ENCODE measurements at places on chromosomes 3 and 15. TPM values are rescaled to one million over a fixed set of nuclear protein-coding genes. Genes with fewer than 3 reads are reported as not detected.

Gene SMCO1
- 0.79 TPM for total RNA-seq

Gene TUSC7
- total RNA-seq, result not detected

Gene TBL1XR1
- 138 TPM for total RNA-seq

Gene PP2D1
- total RNA-seq, result not detected

Gene SEMA4B
- 38.7 TPM for total RNA-seq

Gene SOX14
- not detected for total RNA-seq

Gene C15orf40
- total RNA-seq, result 11.7 TPM

Gene SPTBN5
- total RNA-seq, result 1.7 TPM

Gene SLC6A1
- 1.7 TPM for total RNA-seq

Gene CGNL1
- 23.5 TPM for total RNA-seq

Gene RAD51
- total RNA-seq, result 3.7 TPM

Gene PLSCR5
- total RNA-seq, result not detected

DNA sequence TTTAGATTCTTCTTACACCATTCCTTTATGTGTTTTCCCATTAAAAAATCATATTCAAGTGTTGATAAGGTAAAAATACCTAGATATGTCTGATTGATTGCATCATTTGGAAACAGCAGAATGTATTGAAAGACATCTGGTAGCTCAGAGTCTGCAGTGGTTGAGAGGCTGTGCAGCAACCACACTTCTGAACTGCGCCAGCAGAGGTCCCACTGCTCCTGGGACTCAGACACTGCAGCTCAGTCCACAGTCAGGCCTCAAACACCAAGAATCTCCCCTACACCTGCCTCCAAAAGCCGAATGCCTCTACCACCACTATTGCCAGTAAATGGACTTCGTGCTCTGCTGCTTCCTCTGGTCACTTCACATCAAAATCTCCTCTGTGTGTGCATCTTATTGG, 176.9 kb upstream of the LMCD1 start:
- DNase-seq, result peak; percentile 19

DNA sequence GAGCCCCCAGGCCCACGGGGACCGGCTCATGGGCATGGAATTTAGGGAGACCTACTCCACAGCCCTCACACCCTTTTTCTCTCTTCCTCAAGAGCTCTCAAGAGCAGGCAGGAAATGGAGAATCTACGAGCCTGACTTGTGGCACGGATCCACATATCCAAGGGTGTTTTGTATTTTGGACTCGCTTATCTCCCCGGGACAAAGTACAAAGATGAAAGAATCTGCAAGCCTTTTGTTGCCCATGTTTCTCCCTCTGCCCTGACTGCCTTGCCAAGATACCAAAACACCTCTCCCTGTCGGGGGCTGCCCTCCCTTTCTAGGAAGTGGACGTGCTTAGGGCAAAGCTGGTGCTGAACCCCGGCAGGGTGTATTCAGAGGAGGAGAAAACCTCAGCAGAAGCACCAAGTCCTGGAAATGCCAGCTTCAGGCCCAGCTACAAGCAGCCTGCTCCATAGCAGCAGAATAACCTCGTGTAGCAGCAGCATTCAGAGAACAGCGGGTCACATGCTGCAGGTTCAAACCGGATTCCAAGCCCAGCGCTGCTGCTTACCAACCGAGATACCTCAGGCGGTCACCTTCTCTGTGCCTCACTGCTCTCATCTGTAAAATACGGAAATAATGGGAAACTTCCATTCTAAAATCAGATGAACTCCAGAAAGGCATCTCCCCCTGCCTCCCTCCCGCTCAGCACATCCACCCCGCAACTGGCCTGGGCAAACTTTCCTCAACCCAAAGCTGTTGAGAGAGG, 35.2 kb downstream of the DNASE1L3 start:
- DNase-seq, result no peak

- peak; percentile 33 for DNase-seq
These were observed 302.9 kb downstream of the TLE3 start for GRCh38 chr15:69794645-69795469.

GRCh38 chr15:100311833-100312476, 29.8 kb downstream of the ADAMTS17 start:
- DNase-seq, result peak; percentile 72

- no peak for DNase-seq
These were observed 56.5 kb upstream of the GATA2 start for GRCh38 chr3:128549283-128550112.

GRCh38 chr15:66652806-66653205, 49.2 kb upstream of the SMAD6 start:
- no peak for DNase-seq

DNA sequence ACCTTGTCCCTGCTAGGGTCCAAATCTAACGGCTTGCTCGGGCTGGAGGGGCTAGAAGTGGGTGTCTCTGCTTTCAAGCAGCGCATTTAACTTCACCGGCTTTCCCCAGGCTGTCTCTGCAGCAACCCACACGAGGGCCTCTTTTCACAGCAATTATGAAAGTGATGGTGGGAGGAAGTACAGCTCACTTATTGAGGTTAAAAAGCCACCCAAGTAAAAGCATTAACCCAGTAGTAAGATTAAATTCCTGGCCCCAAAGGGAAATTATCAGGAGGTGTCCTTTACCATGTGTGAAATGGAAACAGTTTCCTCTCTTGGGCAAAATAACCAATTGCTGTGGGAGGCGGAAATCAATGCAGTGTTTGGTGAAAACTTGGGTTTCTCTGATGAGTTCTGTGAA, 41.1 kb downstream of the NGRN start:
- DNase-seq, result no peak

- no peak for DNase-seq
These were observed 12.7 kb downstream of the KLHL25 start for GRCh38 chr15:85782064-85782463.

DNA sequence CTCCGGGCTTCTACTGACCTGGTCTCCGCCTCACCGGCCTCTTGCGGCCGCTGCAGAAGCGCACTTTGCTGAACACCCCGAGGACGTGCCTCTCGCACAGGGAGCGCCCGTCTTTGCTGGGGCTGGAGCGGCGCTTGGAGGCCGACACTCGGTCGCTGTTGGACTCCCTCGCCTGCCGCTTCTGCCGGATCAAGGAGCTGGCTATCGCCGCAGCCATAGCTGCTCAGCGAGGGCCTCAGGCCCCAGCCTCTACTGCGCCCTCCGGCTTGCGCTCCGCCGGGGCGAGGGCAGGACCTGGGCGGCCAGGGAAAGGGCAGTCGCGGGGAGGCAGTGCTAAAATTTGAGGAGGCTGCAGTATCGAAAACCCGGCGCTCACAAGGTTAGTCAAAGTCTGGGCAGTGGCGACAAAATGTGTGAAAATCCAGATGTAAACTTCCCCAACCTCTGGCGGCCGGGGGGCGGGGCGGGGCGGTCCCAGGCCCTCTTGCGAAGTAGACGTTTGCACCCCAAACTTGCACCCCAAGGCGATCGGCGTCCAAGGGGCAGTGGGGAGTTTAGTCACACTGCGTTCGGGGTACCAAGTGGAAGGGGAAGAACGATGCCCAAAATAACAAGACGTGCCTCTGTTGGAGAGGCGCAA, 319.2 kb downstream of the FGF12 start:
- no peak for DNase-seq

DNA sequence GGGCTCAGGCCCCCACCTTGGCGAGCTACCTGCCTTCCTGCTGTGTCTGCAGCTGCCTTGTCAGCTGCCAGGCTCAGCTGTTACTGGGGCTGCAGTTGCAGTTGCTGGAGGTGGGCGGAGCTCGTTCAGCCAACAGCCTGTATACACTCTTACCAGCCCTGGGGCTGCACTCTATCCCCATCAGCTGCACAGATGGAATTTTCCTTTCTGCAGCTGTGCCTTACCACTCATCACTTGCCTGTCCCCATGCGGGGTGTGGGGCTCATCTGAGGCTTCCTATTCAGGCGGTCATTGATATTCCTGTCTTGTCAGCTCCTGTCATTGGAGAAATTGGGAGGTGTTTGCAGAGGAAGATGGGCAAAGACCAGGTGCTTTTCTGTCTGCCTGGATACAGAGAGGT, 9.1 kb upstream of the SYN2 start:
- DNase-seq, result no peak

- no peak for DNase-seq
These were observed 107.7 kb upstream of the RPL32 start for GRCh38 chr3:12948891-12949711.

DNA sequence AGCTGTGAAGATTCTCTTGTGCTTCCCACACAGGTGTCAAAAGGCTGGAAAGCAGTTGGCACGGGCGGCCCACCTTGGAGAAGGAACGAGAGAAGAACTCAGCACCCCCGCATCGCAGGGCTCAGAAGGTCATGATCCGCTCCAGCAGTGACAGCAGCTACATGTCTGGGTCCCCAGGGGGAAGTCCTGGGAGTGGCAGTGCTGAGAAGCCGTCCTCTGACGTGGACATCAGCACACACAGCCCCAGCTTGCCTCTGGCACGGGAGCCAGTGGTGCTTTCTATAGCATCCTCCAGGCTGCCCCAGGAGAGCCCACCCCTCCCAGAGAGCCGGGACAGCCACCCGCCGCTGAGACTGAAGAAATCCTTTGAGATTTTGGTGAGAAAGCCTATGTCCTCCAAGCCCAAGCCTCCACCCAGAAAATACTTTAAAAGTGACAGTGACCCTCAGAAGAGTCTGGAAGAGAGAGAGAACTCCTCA, 31.4 kb downstream of the STARD5 start:
- no peak for DNase-seq

- no peak for DNase-seq
These were observed 89.3 kb downstream of the ALCAM start for GRCh38 chr3:105456017-105456416.

DNA sequence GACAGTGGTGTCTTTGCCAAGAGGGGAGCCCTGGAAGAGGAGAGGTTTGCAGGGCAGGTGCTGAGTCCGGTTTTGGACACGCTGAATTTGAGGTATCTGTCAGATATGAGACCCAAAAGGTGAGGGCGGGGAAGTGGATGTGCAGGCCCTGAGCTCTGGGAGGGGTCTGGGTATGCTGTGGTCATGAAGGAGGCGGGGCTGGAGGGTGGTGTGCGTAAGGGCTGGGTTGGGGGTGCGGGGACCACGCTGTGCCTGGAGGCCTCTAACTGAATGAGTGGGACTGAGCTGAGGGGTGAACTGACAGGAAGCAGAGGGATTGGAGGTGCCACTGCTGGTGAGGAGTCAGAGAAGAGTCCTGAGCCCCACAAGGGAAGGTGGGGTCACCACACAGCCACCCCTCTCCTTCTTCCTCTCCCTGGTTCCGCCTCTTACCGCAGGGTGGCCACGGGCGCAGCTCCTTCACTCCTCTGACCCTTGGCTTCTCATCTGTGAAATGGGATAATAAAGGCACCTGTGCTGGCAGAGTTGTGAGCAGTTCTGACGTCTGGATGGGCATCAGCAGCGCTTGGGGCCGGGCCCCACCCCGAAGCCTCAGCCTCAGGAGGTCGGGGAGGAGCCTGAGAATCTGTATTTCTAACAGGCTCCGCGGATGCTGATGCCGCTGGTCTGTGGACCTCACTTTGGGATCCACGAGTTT, 28.8 kb downstream of the PSTPIP1 start:
- no peak for DNase-seq

- no peak for DNase-seq
These were observed 33.9 kb upstream of the CDCP1 start for GRCh38 chr3:45180051-45180450.

DNA sequence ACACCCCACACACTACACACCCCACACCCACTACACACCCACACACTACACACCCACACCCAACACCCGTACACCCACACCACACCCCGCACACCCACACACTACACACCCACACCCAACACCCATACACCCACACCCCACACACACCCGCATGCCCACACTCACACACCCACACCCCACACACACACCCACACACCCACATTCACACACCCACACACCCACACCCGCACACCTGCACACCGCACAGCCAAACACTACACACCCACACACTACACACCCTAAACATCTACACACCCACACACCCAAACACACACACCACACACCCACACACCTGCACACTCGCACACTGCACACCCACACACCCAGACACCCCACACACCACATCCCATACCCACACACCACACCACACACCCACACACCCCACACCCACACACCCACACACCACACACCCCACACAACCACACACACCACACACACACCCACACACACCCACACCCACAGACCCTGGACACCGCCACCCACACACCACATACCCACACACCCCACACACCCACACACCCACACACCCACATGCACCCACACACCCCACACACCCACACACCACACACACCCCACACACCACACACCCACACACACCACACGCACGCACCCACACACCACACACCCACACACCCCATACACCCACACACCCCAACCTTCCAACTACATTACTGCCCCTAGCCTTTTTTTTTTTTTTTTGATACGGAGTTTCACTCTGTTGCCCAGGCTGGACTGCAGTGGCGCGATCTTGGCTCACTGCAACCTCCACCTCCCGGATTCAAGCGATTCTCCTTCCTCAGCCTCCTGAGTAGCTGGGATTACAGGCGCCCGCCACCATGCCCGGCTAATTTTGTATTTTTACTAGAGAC, 16.9 kb downstream of the CEP19 start:
- no peak for DNase-seq

- DNase-seq, result no peak
These were observed 144.4 kb downstream of the UACA start for GRCh38 chr15:70618929-70619328.

DNA sequence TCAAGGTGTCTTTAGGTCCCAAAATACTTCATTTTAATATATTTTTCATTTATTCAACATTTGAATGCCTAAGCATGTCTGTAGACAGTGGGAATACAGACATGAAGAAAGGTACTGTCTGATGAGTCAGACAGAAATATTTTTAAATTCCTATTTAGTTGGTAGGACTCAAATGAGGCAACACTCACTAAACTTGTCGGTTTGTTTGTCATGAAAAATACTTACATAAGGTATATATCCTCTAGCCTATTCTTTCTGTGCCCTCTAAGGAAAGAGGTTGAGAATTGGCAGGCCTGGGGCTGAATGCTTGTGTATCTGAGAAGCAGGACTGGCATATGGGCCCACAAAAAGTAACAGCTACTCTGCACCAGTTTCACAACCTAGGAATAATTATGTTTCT, 423.6 kb upstream of the MDFIC2 start:
- DNase-seq, result no peak

GRCh38 chr3:115800489-115801075, 177.3 kb downstream of the GAP43 start:
- DNase-seq, result no peak

- no peak for DNase-seq
These were observed 141.0 kb upstream of the PLSCR5 start for GRCh38 chr3:146746190-146746589.

DNA sequence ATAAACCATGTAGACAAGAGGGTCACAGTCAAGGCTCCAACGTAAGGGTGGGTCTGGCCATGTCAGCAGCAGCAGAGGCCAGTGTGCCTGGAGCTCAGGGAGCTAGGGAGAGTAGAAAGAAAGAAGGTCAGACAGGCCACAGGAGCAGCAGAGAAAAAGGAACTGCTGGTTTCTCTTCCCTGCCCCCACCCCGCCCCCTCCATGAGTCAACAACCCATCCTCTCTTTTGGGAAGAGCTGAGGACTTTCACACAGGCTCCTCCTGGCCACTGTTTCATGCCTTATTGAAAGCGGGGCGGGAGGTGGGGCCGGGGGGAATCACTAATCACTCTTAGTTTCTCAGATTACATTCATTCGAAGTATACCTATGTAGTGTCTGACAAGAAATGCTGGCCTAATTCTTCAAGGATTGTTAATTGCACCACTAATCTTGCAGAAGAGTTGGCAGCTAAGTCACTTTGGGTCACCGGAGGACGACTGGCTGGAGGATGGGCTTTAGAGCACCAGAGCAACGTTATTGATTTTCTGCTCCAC, 9.1 kb upstream of the SCG3 start:
- DNase-seq, result no peak

Measured in skin of body (tissue), 3 donors.